Activated CD8-positive, alpha-beta memory T cell treated with anti-CD3 and anti-CD28 coated beads for 4 hours (primary cell): ENCODE measurements at places on chromosomes 7 and 10.

DNA sequence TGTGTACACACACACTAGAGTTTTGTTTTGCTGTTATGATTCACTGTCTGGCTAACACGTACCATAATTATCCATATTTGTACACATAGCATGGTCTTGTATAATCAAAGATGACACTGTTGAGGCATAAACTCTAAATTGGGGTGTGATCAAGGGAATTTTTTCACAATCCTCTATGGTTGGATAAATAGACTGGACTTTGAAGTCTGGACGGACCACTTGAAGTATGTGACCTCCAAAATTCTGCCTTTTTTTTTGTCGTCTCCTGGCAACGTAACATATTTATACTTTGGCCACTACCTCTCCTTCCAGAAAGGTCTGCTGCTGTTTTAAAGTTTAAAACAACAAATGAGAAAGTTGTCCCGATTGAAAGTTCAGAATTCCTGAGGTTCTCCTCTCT lies 193.4 kb downstream of the CACNB2 start:
- DNase-seq: no peak

DNA sequence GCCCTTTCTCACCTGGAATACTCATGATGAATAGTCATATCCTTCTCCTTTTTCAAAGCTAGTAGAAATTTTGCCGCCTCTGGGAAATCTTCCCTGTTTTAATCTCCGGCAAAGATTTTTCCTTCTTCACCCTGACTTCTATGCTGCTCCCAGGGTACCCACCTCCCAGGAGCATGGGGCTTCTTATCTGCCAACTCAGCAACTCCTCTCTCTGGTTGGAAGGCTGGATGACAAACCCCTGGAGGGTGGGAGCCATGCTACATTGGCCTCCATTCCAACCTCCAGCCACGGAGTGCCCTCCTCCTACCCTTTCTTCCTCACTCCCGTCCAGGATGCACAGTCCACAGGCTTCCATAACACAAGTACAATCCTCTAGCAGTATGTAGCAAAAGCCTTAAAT lies 19.9 kb downstream of the NEUROG3 start:
- DNase-seq: no peak

GRCh38 chr10:23381298-23382040 lies 36.9 kb upstream of the C10orf67 start:
- DNase-seq: no peak

GRCh38 chr7:50404392-50404791 lies 45.8 kb downstream of the FIGNL1 start:
- DNase-seq: no peak

DNA sequence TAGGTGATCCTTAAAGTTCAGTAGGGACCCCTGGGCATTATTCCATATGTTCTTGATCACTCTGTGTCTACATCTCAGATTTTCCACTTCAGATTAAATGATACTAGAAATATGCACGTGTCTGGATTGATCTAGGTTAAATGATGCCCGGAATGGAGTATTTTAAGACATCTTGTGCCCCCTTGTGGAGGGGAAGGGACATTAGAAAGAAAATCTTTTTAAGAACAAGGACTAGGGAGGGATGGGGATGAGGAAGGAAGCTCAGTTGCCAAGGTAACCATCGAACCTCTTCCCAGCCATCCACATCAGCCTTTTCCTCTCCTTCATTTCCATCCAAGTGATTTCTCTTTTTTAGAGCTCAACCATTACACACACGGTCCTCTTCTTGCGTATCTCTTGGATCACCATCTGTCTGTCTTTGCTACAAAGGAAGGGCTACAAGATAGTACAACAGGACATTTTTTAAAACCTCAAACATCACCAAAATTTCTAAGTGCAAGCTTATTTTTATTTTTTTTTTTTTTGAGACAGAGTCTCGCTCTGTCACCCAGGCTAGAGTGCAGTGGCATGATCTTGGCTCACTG lies 40.5 kb downstream of the PRSS2 start:
- no peak for DNase-seq

- no peak for DNase-seq
Measured at GRCh38 chr10:127524908-127525665, 24.0 kb upstream of the NPS start.

- DNase-seq: no peak
Measured at GRCh38 chr7:139557857-139558581, 34.5 kb downstream of the CLEC2L start.

DNA sequence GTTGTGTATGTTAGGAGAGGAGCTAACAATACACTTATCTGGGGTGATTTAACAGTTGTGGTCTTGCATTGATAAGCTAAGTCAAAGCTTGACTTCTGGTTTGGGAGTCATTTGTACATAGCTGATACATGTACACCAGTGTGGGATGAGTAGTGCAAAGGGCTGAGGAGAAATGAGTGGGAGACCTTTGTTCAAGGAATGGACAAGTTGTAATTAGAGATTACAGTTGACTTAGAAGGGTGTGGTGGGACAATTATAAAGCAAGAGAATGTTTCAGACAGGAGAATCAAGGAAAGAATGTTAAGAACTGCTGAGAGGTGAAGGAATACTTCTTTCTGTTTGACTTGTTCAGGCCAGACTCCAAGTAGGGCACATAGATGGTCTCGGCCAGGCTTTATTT lies 209.7 kb upstream of the STEAP4 start:
- no peak for DNase-seq

- peak; percentile 58 for DNase-seq
Measured at GRCh38 chr7:44977304-44977958, 1.4 kb downstream of the MYO1G start.

DNA sequence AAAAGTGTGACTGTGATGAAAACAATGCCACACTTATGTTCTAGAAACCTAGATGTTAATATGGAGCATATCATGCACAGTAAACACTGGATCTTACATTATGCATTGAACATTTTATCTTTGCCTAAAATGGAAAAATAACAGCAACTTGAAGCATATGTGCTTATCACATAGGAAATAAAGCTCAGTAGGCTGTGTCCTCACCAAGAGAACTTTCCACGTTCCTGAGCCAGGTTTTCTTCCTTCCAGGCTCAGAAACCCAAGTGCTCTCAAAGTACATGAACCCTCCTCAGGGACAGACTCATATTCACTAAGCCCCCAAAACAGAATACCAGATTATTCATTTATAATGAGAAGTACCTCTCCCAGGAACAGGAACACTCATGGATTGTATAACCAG lies 79.4 kb upstream of the PRKAR2B start:
- no peak for DNase-seq

DNA sequence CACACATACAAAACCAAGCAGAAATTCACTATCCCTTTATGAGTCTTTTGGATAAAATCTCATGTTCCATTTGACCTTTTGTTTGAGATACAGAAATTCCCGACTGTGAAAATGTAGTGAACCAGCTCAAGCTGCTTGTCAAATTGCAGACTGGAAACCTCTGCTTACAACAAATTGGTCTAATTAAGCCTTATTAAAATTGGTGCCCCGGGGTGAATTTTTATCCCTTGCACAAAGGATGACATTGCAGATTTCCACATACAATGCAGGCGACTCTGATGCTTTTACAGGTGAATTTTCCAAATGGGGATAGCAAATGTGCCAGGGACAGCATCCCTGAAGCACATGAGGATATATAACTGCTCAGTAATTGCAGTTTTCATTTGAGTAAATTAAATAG lies 257.3 kb downstream of the BMPER start:
- no peak for DNase-seq

DNA sequence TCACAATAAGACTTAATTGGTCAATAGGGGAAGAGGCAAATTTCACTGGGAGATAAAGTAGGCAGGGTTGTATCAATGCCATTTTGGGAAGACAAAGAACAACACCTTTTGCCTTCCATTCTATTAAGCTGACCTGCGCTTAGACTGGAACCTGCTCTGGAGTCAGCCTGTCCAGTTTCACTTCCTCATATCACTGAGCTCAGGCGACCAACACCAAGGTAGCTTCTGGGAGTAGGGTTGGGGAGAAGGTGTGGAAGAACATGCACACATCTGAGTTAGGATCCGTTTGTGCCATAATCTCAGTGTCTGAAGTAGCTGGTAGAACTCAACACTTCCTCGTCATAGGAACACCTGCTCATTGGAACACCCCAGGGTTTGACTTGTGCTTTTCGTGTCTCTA lies 527.4 kb upstream of the IGFBP3 start:
- DNase-seq: no peak

DNA sequence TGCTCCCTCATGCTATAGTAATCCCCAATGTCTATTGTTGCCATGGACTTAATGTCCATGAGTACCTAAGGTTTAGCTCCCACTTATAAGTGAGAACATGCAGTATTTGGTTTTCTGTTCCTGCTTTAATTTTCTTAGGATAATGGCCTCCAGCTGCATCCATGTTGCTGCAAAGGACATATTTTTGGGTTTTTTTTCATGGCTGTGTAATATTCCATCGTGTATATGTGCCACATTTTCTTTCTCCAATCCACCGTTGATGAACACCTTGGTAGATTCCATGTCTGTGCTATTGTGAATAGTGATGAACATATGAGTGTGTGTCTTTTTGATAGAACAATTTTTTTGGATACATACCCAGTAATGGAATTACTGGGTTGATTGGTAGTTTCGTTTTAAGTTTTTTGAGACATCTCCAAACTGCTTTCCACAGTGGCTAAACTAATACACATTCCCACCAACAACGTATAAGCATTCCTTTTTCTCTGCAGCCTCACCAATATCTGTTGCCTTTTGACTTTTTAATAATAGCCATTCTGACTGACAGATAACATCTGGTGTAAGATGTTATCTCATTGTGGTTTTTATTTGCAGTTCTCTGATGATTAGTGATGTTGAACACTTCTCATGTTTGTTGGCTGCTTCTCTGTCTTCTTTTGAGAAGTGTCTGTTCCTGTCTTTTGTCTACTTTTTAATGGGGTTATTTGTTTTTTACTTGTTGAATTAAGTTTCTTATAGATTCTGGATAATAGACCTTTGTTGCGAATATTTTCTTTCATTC lies 68.8 kb upstream of the IFRD1 start:
- no peak for DNase-seq

GRCh38 chr10:10293481-10293951 lies 724.2 kb upstream of the CELF2 start:
- DNase-seq: no peak

DNA sequence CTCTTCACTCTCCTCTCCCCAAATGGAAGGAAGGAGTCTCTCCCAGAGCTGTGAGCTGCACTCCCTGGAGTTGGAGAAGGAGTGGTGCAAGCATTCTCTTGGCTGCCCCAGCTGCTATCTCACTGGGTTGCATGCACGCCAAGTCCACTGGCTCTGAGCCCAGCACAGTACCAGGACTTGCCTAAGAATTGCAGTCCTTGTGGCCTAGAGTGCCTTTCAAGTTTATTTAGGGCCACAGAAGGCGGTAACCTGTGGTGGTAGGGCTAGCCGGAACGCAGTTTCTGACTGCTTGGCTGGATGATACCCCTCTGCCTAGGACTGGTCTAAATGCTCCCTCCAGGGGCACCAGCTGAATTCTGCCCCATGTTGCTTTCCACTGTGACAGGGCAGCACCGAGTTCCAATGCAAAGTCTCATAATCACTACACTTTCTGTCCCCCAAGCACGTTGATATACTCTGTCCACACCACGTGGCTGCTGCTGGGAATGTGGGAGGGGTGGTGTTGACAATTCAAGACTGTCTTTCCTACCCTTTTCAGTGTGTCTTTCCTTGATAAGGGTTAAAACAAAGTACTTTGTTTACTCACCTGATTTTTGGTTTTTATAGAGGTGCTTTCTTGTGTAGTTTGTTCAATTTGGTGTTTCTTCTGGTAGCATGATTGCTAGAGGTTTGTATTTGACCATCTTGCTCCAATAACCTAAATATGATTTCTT lies 57.0 kb downstream of the PHTF2 start:
- DNase-seq: no peak

DNA sequence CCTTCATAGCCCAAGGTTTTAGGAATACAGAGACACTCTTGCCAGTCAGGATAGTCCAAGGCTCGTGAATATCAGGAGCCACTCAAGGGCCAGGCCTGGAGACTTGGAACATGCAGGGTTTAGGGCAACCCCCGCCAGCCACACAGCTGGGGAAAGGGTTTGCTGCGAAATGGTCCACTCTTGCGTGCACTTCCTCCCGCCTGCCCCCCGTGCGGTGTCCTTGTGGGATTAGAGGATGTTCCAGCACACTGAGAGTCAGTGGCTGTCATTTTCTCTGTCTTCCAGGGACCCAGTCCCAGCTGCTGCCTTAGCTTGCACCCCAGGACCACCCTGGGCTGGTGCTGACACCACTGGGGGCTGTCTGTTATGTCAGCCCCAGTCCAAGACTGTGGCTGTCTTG lies 38.5 kb downstream of the POR start:
- no peak for DNase-seq

DNA sequence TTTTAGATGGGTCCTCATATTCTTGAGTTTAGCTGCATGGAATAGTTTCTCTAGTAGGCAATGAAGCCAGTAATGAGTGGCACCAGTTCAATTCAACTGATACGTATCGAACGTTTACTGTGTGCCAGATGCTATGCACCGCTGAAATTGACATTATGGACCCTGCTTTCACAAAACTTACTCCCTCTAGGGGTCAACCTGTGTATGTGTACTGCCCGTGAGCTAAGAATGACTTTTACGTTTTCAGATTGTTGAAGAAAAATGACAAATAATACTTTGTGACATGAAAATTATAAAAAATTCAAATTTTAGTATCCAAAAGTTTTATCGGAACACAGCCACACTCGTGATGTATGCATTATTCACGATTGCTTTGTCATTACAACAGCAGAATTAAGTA lies 95.5 kb downstream of the ZMYND11 start:
- no peak for DNase-seq

DNA sequence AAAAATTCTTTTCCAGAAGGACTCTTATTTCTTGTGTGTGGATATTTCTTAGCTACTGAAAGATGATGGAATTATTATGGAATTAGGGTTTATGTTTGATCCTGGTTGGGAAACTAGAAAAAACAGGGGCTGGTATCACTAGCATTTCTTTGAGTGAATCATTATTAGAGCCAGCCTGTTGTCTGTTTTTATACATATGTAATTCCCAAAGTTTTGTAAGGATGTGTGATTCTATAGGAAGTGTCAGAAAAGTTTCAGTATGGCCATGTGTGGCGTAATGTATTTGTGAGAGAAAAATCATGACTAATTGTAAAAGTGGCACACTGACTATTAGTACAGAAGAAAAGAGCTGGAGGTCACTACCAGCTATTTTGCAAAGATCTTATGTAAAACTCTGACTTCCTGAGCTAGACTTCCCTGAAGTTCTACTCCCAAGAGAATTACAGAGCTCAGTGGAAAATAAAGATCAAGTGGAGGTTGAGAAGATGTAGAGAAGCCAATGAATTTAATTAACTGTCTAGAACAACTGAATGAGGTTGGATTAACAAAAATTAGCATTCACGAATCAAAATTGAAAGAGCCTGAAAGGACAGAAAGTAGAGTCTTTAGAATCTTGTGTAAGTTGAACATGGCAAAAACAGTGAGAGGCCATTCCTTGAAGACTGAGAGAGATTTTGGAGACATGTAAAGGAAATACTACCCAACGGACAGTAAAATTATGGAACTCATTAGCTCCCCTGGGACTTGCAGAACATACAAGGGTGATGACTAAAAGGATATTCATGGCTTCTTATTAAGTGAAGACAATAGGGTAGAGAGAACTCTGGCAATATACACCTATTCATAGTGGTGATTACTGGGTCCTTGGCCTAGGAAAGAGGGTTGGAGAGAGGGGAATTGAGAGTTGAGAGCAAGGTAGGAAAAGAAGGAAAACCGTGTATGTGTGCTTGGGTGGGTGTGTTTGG lies 12.5 kb downstream of the ZNF365 start:
- no peak for DNase-seq

- DNase-seq: peak; percentile 11
Measured at GRCh38 chr10:124231168-124232155, 138.1 kb upstream of the CHST15 start.
